ENCODE measurements at places on chromosomes 11 and 22.

DNA sequence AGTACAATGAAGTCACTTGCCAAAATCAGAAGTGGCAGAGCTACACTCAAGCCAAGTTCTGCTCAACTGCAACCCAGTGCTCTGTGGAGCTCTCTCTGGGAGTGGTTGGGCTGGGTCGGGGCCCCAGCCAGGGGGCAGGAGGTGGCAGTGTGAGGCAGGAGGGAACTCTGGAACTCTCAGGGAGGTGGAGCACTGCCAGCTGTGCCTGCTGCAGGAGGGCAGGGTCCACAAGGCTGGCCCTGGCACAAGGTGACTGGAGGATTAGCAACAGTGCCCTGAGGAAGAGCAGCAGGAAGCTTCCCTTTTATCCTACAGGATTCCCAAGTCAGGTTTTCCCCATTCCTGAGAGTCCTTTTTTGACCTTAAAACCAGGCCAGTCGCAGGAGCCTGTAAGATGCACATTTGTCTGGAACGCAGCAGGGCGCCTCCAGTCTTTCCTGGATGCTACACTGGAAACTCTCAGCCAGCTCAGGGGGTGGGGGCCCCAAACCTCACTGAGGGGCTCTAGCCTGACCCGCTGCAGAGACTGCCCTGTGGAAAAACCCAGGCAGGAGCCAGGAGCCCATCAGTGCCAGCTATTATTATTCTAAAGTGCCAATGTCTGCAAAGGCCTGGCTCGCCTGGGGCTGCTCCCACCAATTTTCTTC, 31.8 kb downstream of the DKK3 start:
- no peak for DNase-seq

DNA sequence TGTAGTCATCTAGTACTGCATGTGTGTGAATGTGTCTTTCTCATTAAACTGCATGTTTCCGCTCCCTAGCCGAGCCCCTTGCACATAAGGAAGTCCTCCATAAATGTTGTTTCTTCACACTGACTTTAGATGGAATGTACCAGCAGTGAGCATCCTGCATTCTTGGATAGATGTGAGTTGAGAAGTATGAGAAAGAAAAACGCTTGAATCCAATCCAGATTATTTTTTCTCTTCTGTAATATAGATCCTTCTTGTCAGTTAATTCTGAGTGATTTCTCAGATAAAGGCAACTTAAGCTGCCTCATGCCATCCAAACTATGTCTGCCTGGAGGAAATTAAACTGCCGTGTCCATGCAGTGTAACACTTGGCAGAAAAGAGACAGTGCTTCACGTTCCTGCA, 268.1 kb upstream of the ISX start:
- no peak for DNase-seq

- no peak for DNase-seq
Measured at GRCh38 chr11:129189646-129190045, 2.5 kb downstream of the ARHGAP32 start.

DNA sequence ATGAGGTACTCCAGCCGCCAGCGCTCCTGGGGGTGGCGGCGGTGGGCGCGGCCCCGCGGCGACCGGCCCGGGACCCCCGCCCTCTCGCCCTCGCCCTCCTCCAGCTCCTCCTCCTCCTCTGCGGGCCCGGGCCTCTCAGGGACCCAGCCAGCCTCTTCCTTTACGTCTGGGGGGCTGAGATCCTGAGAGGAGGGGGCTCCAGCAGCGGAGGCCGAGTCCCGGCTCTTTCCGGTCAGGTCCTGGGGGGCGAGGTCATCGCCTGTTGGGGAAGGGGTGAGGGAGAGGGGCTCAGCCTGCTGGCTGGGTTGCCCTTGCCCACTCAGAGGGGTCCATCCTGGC, 4.3 kb downstream of the ZFTA start:
- DNase-seq, result no peak

GRCh38 chr11:83033371-83033770, 38.3 kb downstream of the RAB30 start:
- DNase-seq, result no peak

DNA sequence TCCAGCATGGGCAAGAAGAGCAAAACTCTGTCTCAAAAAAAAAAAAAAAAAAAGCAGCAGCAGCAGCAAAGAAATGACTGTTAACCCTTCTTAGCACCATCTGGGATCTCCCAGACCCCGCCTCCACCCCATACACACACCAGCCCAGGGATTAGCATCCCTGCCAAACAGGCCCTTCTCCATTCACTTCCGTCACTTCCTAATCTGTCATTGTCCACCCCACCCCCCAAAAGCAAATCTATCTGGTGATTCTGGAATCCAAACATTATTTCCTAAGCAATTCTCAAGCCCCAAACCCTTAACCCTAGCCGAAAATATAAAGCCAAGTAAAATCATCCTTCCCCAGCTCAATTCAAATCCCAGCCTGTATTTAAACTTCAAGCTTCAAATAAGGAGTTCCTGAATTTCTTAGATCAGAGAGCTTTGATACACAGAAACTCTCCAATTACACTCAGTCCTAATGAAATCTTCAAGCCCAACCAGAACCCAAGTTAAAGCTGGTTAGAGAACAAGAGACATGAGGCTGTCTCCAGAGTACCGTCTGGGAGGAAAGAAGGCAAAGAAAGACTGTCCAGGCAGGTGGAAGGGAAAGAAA, 6.0 kb upstream of the AHNAK start:
- no peak for DNase-seq

GRCh38 chr11:71114124-71114851, 138.1 kb downstream of the SHANK2 start:
- DNase-seq, result no peak

DNA sequence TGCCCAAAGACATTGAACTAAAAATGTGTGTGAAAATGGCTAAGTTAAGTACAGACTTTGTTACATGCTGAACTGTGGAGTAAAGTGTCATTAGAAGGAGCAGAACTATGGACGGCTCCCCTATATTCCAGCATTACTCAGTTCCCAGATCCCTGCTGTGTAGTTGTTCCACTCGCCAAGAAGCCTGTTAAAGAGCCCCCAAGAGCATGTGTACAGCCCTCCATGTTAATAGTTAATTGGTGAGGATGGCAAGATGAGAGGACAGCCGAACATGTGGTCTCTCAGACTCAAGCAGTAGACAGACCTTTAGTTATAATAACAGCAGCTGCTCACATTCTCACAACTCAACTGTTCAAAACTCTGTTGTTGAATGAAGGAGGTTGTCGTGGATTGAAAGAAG, 127.4 kb downstream of the ELP4 start:
- DNase-seq, result no peak

All from stimulated activated CD4-positive, alpha-beta T cell treated with anti-CD3 and anti-CD28 coated beads, Interleukin-4, amount 100 ng/mL, for 24 hours (primary cell).